ENCODE measurements at places on chromosomes 2 and 18.

DNA sequence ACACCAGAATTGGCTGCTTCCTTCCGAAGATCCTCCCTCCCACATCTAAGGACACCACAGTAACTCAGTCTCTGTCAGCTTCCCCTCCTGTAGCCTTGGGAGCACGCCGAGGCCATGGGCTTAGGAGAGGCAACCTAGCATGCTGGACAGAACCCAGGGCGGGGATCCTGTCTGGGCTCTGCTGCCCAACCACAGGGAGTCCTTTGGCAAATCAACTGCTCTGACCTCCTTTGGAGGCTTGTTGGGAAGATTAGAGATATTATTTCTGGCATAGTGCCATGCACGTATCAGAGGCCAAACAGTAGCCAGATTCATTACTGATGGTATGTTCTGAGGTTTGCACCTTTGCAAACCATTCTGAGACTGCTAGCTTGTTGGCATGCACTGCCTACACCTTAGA is 262.7 kb upstream of the EPAS1 start:
- DNase-seq, result no peak

DNA sequence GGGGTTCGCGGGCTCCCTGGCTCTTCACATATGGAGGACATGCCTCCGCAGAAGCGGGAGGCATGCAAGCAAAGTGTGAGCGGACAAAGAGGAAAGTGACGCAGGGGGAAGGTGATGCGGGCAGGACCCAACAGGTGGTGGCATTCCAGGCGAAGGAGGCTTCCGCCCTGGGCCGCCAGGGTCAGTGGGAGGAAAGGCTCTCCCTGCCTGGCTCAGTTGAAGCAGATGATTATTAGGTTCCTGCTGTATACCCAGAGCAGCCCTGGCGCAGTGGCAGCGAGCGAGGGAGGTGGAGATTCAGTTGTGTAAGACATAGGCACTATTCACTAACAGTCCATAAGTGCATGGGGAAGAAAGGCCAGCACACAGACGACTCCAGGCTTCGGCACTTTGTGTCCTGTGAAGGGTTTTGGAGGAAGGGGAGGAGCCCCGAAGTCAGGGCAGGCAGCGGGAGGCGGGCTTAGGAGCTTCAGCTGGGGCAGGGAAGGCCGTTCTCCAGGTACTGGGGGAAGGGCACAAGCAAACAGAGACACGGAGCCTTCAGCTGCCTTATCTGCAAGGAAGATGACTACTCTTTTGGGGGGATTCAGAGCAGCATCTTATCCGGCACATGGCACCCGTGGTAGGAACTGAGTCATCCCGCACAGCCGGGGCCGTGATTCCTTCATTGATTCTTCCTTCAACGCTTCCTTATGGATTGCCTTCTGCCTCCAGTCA is 89.8 kb downstream of the TGOLN2 start:
- no peak for DNase-seq

DNA sequence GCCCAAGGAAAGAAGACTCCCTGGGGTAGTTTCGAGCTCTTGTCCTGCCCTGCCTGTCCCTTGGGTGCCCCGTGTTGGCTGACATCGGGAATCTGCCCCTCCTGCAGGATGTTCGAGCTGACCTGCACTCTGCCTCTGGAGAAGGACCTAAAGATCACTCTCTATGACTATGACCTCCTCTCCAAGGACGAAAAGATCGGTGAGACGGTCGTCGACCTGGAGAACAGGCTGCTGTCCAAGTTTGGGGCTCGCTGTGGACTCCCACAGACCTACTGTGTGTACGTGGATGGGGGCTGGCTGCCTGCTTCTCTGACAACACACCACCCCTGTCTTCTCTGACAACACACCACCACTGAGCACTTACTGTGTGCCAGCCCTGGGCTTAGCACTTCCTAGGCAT is 210.8 kb downstream of the DYSF start:
- no peak for DNase-seq

- no peak for DNase-seq
Observed at GRCh38 chr2:159807183-159808031, 9.4 kb upstream of the CD302 start.

DNA sequence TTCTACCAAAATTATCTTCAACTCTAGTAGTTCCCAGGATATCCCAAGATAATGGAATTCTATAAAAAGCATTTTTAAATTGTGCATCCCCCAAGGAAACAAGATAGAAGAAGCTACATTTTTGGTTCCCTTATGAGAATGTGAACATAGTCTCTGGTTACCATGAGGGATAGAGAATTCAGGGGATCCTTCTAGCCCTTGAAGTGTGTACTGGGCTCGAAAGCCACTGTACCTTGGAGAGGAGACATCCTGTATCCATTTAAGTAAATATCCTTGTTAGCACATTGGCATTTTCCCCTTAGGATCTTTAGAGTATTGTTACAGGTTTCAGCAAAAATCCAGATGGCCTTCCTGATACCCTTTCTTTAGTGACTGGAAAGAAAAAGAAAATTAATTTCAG is 228.5 kb downstream of the RTP5 start:
- DNase-seq, result no peak

- DNase-seq, result no peak
Observed at GRCh38 chr2:207240649-207241048, 74.9 kb upstream of the KLF7 start.

- DNase-seq, result no peak
Observed at GRCh38 chr2:162073888-162074631, at the start of gene DPP4. TSS of gene DPP4 (minus strand) at chr2:162074215. CDS start at chr2:162073981, 234 bp downstream.

GRCh38 chr18:23871410-23871809 is 143.1 kb upstream of the TTC39C start:
- DNase-seq, result no peak

- DNase-seq, result no peak
Observed at GRCh38 chr2:38113051-38113450, 37.1 kb upstream of the CYP1B1 start.

- DNase-seq, result no peak
Observed at GRCh38 chr2:128486640-128487375, 168.1 kb upstream of the HS6ST1 start.

DNA sequence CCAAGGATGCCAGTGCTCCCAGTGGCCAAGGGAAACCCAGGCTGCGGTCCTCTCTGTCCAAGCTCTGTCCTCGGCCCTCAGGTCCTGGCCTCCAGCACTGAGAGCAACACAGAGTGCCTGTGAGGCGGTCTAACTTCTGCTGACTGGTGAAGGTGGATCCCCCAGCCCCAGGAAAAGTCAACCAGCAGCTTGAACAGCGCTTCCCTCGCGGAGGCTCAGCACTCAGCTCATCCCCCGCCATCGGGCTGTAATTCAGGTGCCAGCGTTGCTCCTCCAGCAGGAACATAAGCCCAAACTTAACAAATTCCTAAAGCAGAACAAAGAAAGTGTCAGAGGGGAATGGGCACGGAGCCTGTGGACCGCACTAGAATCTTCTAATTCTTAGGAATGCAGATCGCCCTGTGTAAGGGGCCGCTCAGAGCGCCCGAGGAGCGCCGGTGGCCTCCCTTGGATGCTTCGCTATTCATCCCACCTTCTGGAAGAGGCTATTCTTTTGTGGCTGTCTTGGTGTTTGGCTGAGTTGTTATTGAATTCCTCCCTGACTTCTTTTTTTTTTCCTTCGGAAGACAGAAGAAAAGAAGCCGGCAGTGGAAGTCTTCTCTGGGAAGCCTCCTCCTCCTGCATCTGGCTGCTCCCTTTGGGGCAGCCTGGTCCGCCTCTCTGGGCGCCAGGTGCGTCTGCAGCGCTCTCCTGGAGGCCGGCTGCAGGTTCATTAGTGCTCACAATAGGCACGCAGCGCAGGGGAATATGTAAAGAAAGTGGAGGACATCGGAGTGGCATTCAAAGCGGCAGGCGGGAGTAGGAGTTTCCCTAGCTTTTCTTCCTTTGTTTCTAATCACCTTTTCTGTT is 905.6 kb downstream of the TSN start:
- DNase-seq, result no peak

- DNase-seq, result no peak
Observed at GRCh38 chr2:113282747-113283533, 4.2 kb upstream of the PAX8 start.

DNA sequence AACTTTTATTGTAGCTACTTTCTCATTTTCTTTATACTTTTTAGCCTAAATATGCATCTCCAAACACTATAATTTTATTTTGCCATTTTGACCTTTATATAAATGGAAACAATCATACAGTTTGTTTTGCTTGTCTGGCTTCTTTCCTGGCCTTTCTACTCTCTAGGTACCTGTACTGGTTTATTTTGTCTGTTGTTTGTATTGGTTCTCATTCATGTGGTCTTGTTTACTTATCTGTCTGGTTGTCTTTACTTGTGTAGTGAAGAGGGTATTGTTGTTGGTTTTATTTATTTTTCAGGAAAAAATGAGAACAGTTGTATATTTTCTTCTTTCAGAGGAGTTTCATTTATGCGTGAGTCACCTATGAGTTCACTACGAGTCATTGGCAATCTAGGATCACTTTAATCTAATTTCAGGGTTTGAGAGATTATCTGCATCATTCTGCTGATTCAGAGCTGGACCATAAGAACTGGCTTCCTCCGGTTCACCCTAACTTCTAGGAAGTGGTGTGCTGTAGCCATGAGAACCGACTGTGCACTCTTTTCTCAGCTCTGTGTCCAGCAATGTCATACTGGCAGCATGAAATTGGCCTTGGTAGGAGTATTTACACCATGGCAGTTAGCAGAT is 33.1 kb upstream of the HDAC4 start:
- no peak for DNase-seq

GRCh38 chr2:105344704-105345345 is 7.5 kb downstream of the C2orf49 start:
- no peak for DNase-seq

DNA sequence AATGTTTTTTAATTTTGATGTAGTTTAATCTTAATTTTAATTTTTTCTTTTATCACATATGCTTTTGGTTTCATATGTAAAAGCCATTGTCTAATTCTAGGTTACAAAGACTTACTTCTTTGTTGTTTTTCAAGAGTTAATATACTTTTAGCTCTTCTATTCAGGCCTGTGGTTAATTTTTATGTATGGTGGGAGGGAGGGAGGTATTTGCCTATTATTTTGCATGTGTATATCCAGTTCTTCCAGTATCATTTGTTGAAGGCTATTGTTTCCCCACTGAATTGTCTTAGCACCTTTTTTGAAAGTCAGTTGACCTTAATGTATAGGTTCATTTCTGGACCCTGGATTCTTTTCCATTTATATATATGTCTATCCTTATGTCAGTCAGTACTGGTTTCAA is 23.4 kb downstream of the USP14 start:
- DNase-seq, result no peak

GRCh38 chr18:34965108-34965507 is 76.1 kb upstream of the MAPRE2 start:
- DNase-seq, result no peak

GRCh38 chr2:171404261-171404660 is 29.5 kb downstream of the METTL8 start:
- DNase-seq, result no peak

DNA sequence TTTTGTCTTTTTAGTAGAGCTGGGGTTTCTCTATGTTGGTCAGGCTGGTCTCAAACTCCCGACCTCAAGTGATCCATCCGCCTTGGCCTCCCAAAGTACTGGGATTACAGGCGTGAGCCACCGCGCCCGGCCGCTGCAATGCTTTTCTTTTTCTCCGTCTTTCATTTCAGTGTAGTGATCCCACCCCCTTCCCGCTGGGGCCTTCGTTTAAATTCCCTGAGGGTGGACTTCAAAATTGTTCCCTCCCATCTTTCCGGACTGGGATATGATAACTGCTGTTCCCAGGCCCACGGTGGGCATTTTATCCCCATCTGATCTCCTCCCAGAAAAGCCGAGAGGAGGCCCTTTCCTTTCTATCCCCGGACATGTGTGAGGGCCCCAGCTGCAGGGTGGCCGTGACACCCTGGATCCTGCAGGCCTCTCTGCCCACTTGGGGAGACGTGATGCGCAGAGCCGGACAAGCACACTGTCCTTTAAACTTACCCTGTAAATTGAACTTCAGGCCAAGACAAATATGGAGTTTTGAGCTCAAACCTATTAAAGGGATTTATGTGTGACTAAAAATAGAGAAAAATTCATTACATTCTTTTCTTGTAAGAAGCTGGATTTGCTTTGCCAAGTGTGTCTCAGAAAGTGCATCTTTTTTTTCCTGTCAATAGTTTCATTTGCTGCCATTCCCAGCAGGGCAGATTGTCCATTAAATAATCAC is 54.5 kb upstream of the AFF3 start:
- no peak for DNase-seq

GRCh38 chr18:8006979-8007378 is 439.9 kb downstream of the PTPRM start:
- DNase-seq, result no peak

- peak; percentile 66 for DNase-seq
Observed at GRCh38 chr18:58180738-58181353, 136.8 kb downstream of the NEDD4L start.

DNA sequence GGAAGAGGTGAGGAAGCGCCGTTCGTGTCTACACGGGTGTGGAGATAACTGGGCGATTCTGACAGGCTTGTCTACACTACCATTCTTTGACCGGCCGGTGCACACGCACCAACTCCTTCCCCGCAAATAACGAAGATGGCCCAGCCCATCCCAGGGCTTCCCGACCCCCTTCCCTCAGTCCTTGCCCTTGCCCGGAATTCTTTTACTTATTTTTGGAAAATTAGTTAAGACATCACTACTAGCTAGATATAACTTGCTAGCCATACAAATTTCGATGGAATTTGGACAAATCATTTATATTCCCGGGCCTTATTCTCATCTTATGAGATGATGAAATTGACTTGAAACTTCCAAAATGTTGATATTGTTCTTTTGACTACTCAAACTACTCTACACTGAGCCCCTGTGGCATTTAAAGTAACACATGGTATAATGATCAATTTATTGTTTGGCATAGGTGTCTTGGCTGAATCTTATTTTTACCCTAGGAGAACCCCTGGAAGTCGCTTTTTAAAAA is 1.3 kb downstream of the ERICH2 start:
- no peak for DNase-seq

DNA sequence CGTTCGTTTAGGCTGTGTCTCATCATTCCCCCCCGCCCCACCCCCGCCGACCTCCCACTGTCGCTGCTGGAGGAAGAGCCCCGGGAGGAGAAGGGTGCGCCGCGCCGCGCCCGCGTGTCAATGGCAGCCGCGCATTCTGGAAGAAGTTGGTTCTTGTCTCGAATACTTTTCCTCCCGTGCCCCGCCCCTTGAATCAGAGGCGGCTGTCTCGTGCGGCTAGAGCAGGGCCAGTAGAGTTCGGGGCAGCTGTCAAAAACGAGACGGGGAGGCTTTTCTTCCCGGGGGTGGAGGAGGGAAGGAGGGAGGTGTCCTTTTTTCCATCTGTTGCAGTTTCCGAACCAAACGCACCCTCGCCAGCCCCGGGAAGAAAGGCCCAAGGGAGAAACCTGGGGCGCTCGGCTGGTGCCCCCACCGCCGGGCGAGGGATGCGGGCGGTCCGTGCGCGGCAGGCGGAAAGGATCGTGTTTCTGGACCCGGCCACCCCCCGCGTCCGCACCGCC is 410 bp upstream of the TGIF1 start:
- DNase-seq, result no peak

- DNase-seq, result no peak
Observed at GRCh38 chr18:21134895-21135294, 23.3 kb upstream of the ROCK1 start.

Data from omental fat pad (tissue), 4 donors.